ENCODE measurements at places on chromosomes 2 and 18.

DNA sequence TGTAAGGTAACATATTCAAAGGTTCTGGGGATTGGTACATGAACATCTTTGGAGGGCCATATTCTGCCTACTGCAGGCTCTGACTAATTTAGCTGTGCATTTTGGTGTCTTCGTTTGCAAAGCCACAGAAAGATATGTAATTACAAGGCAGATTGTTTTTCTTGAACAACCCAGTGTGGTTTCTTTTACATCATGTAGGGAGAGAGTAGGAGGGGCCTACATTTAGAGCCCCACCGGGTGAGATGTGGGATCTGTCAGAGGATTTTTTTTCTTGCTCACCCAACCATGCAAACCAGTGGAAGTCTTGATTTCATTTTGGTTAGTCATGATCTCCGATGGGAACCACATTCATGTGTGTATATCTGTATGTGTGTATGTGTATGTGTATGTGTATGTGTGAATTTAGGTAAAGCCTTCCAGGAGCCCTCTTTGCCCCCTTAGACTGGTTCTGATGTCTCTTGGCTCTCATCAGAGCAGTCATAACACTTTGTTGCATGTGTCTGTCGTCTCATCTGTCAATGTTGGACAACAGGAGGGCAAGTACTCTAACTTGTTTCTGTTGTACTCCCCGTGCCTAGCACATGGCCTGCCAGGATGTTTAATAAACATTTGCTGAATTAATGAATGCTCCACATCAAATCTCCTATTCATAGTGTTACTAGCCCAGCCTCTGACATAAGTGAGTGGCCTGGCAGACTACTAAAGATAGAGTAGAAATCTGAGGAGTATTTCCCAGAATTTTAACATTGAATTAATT, 239.9 kb downstream of the MTX2 start:
- H3K27ac ChIP-seq: no peak overlapping the region
- H3K4me1 ChIP-seq: no peaks in the 10 kb centered on the region
- peaks cover 3% of the 10 kb centered on the region for H3K27me3 ChIP-seq
- DNase-seq: no peak
- H3K36me3 ChIP-seq: no peaks in the 10 kb centered on the region
- H3K4me3 ChIP-seq: no peak overlapping the region

DNA sequence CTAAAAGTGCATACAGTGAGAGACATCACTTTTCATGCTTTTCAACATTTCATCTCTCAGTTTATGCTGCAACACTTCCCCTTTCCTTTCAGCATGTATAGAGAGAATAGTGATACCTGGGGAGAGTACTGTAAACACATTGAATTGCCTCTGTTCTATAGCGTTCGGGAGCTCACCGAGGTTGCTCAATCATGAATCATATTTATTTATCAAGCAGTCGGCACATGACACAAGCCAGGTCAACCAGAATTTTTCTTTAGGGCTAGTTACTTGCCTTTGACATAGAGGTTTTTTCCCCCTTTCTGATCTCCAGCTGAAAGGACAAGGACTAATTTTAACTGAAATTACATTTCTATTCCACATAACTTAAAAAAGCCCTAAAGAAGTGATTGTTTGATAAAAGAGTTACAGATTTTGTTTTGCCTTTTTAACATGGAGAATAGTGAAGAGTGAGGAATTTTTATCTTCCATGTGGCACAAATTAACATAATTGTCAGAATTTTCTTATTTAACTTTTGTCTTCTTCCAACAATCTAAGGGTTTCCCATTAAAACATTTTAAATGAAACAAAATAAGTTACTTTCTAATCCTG, 690.9 kb upstream of the TMEFF2 start:
- H3K27me3 ChIP-seq: no peaks in the 10 kb centered on the region
- H3K4me3 ChIP-seq: no peak overlapping the region
- no peaks in the 10 kb centered on the region for H3K4me1 ChIP-seq
- no peak overlapping the region for H3K27ac ChIP-seq
- no peak for DNase-seq

DNA sequence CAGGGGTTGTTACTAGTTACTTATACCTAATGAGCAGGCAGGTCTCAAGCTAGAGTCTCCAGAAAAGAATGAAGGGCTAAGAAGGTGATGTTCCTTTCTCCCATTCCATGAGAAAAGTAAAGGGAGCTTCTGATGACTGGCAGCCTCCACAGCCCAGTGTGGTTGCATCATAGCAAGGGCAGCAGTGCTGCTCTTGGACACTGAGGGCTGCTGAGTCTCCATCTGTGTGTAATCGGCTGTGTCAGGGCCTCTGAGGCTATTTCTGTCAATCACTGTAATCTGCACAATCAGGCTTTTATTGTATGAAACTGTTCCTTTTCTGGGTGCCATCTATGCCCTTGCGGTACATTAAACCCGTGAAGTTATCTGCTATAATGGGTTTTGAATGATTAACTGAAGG, 164.1 kb upstream of the FBXO11 start:
- no peaks in the 10 kb centered on the region for H3K27me3 ChIP-seq
- no peak overlapping the region for H3K27ac ChIP-seq
- no peaks in the 10 kb centered on the region for H3K4me1 ChIP-seq
- H3K4me3 ChIP-seq: no peak overlapping the region
- no peaks in the 10 kb centered on the region for H3K36me3 ChIP-seq

DNA sequence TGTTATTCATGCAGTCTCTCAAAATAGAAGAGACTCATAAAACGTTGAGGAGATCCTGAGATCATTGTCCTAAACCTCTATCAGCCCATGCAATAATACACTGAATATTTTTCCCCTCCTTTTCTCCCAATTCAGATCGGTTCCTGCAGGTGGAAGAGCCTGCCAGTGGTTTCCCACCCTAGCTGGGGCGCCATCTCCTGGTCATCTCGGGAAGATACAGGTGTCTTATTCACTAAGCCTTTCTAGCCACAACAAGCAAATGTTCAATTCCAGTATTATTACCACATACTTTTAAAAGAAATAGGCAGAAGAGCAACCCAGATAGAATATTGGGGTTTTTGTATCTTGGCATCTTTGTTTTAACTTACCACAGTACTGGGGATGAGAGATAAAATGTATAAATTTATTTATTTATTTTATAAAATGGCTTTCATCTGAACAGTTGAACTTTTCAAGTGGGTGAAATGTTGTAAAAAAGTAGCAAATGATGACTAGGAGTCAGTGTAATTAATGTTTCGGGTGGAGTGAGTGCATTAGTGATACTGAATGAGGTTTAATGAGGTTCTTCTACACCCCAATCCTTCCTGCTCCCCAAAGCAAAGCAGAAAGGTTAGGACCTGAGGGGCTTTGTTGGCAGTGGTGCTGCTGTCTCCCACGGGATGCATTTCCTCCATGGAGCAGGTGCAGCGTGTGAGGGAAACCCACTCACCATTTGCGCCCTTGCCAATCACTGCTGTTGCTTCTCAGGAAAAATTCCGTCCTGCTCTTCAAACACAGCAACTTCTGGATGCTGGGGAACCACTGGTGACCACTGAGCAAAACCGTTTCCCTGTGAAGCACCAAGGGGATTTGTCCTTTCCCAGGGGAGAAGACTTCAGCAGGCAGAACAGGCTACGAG, 147.1 kb upstream of the FHL2 start:
- H3K36me3 ChIP-seq: no peaks in the 10 kb centered on the region
- no peak overlapping the region for H3K4me3 ChIP-seq
- no peak overlapping the region for H3K27ac ChIP-seq
- H3K4me1 ChIP-seq: 0 out of 2 replicates have a peak, but pooled peaks cover under 1% of the 10 kb centered on the region
- DNase-seq: peak; percentile 80
